NCI-H524 treated with DMSO at 0.1 percent for 48 hours (cell line): ENCODE measurements at places on chromosomes 1 and 21.

GRCh38 chr1:111563619-111564018 is 56.0 kb upstream of the RAP1A start:
- no peak for DNase-seq

DNA sequence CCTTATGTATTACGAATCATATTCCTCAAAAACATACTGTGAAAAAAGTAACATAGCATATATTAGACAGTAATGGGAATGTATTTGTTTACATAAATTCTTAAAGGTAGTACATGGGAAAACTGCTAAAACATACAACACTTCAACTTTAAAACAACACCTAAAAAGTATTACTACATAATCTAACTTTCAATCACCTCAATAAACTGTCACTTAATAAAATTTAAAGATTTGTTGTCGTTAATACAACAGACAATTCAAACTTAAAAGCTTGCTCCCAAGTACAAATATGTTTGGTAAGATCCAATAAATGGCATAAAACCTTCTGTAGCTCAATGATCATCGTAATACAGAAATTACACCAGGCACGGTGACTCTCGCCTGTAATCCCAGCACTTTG is 3.7 kb downstream of the ARID4B start:
- no peak for DNase-seq

DNA sequence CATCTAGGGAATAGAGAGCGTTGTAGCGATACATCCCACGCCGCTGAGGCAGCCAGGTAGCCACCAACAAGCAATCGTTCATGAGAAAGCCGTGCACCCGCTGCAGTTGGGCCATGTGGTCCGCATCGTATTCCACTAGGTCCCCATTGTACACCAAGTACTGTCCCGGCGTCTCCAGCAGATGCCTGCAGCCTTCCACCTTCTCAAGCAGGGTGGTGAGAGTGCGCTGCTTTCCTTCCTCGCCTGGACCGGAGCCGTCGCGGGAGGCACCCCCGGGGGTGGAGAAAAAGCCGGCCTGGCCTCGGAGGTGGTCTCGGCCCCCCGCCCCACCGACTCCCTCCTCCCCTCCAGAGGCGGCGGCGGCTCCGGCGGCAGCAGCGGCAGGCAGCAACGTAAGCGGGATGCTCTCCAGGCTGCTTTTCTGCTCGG is 595 bp downstream of the EXOC8 start:
- DNase-seq: no peak

DNA sequence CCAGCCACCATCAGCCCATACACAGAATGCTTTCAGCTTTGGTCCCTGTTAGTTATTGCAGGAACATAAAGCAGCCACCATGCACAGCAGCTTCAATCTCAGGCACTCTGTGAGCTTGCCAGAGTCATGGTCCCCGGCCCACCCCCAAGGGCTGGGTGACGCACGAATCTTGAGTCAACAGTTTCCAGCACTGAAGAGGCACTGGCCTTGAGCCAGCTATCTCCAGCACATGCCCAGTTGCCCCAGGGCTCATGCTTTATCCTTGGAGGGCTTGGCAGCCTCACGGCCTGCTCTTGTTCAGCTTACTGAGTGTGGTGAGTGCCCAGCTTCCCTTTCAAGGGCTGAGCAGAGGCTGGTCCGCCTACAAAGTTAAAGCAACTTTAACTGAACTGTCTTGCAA is 200.7 kb upstream of the RAB4A start:
- DNase-seq: peak; percentile 58

DNA sequence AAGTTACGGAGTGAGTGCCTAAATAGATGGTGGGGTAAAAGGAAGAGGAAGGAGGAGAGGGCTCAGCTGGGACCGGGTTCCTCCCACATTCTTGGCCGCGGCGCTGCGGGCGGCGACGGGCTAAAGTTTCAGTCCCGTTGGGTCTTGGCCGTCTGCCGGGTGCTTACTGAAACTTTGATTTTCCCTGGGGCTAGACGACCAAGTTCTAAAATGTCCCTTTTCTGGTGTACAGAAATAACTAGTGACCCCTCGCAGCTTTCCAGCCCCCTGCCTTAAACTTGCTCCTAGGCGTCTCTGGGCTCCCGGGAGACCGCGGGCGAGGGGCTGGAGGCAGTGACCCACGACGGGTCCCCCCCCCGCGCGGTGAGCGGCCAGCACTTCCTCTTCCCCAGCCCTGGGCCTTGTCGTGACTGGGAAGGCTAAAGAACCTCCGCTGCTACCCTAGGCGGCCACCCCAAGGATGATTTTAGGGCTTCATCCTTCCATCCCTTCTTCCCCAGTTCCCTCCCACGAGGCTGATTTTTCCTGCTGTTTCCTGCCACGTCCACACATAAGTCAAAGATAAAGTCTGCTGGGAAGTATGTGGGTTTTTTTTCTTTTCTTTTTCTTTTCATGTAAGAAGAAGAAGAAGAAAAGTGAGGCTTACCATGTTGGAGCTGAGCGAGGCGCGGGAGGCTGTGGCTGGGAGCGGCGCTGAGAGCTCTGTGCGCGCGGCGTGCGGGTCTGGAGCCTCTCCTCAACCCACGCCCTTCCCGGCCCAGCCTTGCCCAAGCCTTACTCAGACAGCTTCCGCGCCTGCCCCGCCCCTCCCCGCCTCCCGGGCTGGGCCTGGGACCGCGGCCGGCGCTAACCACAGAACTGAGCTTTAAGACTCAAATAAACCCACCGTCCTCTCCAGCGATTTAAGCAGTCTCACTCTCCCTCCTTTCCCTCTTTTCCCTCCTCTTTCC is at the start of gene S100A11:
TSS of gene S100A11 (minus strand) at position 738 of the 950 bp plus-strand sequence. CDS start at position 649, 89 bp downstream.
- no peak for DNase-seq

DNA sequence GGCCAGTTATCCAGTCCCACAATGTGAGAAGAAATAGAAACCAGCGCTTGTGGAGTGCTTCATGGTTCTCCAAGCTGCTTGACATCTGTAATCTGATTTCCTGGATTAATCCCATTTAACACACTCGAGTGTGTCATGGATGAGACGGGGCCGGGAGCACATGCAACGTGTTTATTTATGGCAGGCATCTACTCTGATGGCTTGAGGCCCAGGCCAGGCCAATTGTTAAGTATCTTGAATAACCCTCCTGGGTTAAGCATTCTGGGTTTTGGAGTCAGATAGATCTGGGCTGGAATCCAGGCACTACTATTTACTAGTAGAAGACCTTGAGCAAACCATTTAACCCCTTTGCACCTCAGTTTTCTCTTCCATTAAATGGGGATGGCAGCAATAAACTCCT is 37.5 kb upstream of the LAPTM5 start:
- no peak for DNase-seq

- no peak for DNase-seq
These were observed 193.0 kb downstream of the ZC3H11B start for GRCh38 chr1:219419860-219420259.

DNA sequence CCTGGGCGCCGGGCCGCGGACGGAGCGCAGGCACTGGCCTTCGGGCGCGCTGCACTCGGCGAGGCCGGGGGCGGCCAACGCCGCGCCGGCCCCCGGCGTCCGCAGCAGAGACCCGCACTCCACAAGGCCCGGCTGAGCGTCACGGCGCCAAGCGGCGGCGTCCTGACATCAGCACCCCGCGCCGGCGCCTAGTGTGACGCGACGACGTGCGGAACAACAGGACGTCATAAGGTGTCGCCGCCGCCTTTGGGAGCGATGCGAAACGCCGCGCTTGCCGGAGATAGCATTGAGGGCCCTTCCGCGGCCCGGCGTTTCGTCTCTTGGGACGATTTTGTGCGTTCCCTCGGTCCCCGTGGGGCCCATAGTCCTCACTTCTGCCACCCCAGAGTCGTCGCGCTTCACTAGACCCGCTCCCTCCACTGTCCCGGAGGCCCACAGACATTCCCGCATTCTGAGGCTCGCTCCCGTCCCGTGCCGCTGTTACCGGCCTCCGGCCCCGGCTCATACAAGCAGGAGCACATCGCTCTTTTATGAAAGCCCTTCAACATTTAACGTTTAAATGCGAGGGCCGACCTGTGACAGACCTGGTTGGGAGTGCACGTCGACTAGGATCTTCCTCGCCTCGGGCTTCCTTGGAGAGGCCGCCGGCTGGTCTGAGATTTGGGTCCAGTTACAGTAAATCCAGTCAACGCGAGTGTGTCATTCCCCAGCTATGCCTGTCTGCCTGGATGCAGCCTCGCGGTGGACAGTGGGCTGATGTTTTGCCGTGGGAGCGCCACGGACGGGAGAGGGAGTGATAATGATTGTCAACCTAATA is at the start of gene SSU72:
TSS of gene SSU72 (minus strand) at position 143 of the 817 bp plus-strand sequence. CDS start 306 bp downstream, outside the sequence.
- DNase-seq: peak; percentile 24

GRCh38 chr1:108703939-108704338 is 8.8 kb upstream of the FNDC7 start:
- DNase-seq: no peak

DNA sequence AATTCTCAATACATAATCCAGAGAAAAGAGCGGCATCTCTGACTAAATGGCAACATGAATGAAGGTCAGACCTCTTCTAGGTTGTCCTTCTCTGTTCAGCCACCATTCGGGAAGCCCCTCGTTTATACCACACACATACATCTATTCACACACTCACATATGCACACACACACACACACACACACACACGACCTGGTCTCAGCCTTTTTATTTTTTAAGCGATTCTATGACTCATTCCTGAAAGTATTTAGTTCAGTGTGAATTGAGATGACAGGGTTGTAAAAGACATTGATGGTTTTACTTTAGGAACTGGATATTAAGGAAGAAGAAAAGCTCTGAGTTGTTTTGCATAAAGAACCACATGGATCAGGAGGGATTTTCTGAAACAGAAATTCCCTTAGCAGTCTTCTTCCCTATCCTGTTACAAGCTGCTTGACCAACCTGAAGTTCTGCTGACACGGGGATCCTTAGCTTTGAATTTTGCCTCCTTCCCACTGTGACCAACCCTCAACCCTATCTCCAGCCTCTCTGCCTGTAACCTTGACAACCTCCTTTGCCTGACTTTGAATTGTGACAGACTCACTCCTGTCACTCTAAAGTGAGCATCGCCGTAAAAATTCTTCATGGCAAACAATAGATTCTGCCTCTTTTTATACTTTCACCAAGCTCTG is 383.1 kb upstream of the ESRRG start:
- no peak for DNase-seq

DNA sequence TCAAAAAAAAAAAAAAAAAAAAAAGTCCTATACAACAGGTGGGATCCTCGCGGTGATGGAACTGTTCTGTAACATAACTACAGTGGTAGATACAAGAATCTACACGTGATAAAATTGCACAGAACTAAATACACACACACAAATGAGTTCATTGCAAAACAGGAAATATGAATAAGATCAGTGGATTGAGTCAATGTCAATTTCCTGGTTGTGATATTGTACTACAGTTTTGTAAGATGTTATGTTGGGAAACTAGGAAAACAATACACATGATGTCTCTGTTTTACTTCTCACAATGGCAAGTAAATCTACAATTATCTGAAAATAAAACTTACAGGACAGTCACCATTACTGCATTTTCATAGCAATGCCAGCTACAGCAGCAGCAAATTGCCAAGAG is 59.8 kb downstream of the ITGB3BP start:
- no peak for DNase-seq

DNA sequence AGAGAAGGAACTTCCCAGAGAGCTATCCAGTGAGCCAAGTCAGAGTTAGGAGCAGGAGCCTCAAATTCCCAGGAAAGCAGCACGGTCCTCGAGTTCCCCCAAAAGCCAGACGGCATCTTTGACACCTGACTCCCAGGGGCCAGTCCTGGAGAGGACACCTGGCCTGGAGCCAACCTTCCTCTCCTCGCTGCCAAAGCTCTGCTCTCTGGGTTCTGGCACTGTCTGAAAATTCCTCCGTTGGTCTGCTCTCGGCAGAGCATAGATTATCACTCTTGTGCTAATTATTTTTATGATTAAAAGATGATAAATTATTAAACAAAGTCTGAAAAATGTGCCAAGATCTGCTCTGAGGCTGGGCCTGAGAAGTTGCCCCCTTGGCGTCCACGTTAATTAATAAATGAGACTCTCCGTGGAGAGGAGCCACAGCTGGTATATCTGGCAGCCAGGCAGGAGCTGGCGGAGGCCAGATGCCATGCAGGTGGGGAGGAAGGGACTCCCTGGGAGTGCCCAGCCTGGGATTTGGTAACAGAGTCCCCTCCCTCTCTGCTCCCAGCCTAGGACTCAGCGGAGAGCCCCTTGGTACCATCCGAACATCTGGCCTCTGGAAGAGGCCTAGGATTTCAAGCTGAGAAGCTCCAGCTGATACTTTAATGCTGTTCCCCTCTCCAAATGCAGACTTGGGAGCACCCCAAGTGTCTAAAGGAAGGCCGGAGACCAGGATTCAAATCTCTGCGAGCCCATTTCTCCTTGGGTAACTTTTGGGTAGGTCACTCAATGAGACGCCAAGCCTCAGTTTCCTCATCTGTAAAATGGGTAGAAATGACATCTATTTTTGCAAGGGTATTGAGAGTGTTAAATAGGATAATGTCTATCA is 163.7 kb upstream of the POU3F1 start:
- peak; percentile 79 for DNase-seq

DNA sequence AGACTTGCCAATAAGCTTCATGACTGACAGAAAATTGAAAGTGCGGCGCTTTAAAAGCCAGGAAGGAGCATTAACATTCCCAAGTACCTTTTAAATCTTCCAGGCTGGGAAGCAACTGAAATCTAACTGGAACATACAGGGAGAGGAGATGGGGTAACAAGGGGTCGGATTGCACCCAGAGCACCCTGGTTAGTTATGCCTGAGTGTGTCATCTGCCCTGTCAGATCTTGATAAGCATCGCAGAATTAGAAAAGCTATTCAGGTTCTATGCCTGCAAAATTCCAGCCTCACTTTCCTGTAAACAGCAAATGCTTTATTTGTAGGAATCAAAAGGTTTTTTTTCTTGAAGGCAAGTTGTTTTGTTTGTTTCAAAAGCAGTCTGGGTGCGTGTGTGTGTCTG is 58.5 kb downstream of the SERBP1 start:
- no peak for DNase-seq

DNA sequence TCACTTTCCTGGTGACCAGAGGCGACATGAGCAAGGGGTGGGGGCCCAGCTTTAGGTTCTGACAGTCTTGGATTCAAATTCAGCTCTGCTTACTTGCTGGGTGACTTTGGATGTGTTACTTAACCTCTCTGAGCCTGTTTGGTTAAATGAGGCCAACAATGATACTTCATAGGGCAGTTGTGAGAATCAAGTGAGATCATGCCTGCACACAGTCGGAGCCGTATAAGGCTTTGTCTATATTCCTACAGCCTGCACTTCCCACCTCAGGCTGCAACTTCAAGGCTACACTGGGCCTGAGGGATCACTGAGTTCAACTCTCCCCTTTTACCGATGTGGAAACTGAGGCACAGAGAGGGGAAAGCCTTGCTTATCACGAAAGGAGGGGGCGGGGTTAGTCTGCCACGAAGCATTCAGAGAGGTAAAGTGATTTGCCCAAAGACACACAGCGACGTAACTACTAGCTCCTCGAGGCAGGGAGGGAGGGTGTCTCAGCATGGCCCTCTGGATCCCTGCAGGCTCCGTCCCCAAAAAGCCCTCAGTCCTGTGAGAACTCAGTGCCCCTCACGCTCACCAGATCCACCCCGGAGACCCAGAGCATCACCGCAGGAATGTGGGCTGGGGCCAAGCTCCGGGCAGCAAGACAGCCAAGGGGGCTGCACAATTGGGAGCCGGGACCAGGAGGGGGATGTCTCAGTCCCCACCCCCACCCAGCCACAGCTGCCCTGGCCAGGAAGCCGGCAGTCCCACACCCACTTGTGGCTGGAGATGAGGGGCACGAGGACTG is 25.0 kb downstream of the SDC3 start:
- DNase-seq: no peak

GRCh38 chr1:229479660-229480399 is 28.3 kb downstream of the NUP133 start:
- DNase-seq: no peak
